ENCODE measurements at places on chromosomes 1 and 21.

DNA sequence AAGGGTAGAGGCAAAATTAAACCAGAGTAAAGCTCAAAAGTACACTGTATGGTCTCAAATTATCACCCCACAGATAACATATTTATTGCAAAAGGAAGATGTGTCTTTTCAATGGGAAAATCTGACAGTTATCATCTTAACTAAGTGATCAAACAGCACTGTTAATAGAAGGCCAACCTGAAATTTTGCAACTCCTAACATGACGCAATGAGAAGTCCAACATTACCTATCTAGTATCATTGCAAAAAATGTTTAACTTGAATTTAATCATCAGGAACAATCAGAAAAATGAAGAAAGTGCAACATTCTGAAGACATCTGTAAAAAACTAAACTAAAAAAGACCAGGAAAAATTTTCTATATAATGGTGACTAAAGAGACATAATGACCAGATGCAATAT is 156.7 kb upstream of the POGK start:
- DNase-seq = no peak

- DNase-seq = no peak
These were observed 39.3 kb upstream of the POFUT2 start for GRCh38 chr21:45326891-45327440.

DNA sequence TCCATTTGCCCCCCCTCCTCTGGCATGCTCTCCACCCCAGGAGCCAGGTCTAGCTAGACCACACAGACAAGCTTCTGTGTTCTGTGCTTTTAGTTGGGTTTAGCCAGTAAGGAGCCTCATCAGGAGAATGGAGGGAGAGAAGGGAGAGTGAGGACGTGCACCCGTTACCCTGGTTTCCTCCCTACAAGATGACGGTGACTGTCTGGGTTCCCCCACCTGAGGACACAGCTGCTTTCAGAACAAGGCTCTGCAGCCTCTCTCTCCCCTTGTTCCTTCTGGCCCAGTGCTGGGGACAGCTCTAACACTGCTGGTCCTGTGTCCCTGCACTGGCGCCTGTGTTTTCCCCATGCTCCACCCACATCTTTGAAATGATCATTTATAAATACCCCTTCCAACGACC is 184.4 kb upstream of the GALNT2 start:
- no peak for DNase-seq

DNA sequence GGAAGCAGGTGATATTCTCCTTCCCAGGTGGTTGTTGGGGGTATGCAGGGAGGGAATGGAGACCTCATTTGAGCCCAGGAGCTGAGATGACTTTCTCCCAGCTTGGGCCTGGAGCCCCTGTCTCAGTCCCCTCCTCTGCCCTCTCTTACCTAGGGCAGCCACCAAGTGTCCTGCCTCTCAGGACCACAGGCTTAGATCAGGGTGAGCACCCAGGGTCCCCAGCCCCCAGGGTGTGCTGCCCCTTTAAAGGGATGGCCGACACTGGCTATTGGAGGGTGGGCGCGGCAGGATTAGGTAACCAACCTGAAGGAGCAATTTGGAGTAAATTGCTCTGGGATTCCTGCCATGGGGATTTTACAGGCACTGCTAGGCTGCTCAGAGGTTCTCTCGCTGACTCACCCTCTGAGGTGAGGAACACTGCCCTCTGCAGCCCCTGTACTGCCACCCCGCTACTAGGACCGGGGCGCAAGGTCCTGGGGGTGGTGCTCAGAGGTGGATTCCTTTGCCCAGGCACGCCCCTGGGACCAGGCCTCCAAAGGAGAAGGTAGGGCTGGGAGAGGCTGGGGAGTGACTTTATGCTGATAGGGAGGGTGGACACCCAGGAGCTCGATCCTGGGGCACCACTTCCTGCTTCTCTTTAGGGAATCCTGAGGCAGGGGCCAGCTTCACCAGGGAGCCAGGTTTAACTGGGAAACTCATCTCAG is 1.5 kb downstream of the RPS6KA1 start:
- DNase-seq = no peak

GRCh38 chr1:201016211-201016651 is 7.3 kb downstream of the KIF21B start:
- DNase-seq = no peak

GRCh38 chr1:103516693-103517092 is 8.8 kb upstream of the RNPC3 start:
- no peak for DNase-seq

DNA sequence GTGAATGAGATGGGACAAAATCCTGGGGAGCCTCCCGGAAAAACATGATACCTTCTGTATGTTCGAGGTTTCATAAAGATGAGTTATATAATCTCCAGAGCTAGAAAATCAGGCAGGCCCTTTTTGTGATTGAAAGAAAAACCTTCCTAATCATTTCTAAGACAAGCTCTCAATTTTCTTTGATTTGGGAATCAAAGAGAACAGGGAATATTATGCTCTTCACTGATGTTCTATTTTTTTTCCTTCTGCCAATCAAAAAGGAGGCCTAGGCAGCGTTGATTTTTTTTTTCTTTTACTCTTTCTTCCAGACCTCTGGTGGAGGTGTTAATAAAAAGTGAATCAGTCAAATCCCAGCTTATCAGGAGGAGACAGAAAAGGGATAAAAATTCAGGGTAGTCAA is 34.5 kb downstream of the DIRAS3 start:
- no peak for DNase-seq

- no peak for DNase-seq
These were observed 317.1 kb downstream of the DPYD start for GRCh38 chr1:97603776-97604175.

DNA sequence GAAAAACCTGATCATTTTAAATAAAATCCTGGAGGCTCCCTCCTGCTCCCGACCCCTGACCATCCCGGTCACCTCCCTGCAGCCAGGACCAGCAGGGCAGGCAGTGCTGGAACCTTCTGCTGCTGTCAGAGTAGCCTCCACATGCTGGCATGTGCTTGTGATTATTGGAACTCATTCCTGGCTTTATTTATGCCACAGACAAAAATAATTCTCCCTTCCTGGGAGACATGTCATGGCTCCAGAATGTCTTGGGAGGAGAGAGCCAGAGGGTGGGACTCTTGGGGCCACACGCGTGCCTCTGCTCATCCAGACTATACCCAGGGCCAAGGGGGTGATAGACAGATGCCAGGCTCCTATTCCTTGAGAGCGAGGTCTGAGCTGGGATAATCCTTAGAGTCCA is 183.6 kb upstream of the RAB4A start:
- no peak for DNase-seq

GRCh38 chr1:912740-913301 is 10.9 kb upstream of the SAMD11 start:
- no peak for DNase-seq

GRCh38 chr1:235022981-235023710 is 105.5 kb downstream of the TOMM20 start:
- no peak for DNase-seq

DNA sequence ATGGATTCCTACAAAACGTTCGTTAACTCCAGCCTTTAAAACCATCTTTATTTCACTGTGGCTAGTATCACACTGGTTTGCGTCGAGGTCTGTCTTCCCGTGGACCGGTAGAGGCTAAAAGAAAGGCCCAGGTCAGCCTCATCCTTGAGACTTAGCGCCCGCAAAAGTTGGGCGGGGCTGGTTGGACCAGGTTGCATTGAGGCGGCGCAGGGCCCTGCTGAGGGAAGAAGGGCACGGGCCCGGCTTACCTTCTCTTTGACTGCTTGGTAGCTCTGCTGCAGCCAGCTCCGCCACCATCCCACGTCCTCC is 455 bp downstream of the BSDC1 start:
- no peak for DNase-seq

DNA sequence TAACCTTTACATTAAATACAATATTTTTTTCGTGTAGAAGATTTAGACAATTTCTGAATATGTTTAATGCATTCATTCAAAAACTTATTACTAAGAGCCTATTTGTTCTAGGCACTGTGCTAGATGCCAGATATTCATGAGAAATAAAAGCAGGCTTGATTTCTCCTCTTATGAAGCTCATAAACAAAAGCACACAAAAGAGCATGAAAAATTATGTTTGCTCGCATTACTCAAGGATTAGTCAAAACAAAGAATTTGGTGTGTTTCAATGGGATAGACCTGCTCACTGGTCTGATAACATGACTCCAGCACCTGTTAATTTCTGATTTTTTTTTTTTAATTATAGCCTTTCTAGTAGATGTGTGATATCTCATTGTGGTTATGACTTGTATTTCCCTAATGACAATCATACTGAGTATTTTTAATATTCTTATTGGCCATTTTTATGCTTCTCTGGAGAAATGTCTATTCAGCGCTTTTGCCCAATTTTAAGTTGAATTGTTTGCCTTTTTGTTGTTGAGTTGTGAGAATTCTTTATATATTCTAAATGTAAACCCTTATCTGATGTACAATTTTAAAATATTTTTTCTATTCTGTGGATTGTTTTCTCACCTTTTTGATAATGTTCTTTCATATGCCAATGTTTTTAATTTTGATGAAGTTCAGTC is 382.3 kb upstream of the ADGRL4 start:
- DNase-seq = no peak

DNA sequence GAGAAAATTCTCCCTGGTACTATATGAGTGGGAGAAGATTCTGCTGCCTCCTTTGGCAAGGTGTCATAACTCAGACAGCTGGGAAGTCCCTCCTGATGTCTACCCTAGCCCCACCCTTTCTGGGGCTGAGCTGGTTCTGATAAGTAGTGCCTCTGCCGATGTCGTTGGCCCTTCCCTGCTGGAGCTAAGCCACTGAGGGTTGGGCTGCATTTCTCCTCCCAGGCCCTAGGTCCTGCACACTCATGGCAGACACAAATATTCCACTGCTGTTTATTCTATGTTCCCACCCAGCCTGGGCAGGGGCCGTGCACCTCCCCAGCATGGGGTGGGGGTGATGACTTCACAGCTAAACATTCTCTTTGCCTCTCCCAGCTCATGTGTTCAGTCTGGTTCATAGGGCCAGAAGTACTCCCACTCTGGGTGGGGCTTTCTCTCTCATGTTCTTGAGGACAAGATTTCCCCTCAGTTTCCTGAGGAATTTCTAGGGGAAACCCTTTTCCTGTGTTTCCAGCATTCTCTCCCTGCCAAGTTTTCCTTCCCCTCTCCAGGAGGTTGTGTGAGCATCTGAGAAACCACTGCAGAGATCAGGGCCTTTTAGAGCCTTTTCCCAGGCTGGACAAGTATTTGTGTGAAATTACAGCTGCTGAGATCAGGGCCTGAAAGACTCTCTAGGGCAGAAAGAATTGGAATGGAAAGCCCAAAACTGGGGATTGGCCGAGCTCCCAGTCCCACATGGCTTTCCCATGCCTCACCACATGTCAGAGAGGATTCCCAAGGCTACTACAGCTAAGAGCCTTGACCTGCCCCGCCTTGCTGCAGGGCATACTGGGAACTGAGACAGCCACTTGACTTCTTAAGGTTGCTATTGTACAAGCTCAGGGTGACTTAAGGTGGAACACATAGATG is 66.2 kb downstream of the ATP2B4 start:
- no peak for DNase-seq

GRCh38 chr21:20882462-20883407 is 115.5 kb upstream of the NCAM2 start:
- DNase-seq = no peak

- DNase-seq = no peak
These were observed 8.0 kb downstream of the SDHB start for GRCh38 chr1:17045634-17046333.

DNA sequence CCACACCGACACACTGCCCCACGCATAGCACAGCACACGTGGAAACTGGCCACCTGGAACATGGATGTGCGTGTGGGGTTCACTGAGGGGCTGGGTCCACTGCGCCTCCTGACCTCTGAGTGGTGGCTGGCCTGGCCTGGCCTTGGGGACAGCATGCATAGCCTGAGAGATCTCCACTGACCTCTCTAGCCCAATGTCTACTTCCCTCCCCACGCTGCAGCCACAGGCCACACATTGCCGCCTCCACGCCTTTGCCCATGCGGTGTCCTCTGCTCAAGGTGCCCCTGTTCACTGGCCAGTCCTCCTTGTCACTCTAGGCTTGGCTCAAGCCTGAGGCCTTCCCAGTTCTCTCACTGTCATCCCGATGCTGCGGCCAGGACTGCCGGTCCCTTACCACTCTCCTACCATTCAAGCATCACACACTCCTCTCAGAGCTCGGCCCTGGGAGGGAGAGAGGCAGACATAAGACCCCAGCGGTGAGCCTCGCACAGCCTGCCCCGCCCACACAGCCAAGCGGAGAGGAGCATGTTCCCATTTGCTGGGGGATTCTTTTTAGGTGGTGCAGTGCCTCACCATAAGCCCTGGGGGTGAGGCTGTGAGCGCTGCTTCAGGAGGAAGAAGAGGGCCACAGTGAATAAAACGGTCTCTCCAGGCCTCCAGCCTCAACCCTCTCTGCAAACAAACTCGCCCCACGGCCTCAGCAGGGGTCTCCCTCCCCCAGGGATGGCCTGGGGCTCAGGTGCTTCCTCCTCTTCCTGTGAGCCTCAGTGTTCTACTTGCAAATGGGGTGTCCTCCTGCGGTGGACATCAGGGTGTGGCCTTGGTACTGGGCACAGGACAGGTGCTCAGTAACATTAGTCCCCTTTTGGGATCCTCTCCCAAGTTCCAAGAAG is 80.8 kb downstream of the DMRTB1 start:
- no peak for DNase-seq

DNA sequence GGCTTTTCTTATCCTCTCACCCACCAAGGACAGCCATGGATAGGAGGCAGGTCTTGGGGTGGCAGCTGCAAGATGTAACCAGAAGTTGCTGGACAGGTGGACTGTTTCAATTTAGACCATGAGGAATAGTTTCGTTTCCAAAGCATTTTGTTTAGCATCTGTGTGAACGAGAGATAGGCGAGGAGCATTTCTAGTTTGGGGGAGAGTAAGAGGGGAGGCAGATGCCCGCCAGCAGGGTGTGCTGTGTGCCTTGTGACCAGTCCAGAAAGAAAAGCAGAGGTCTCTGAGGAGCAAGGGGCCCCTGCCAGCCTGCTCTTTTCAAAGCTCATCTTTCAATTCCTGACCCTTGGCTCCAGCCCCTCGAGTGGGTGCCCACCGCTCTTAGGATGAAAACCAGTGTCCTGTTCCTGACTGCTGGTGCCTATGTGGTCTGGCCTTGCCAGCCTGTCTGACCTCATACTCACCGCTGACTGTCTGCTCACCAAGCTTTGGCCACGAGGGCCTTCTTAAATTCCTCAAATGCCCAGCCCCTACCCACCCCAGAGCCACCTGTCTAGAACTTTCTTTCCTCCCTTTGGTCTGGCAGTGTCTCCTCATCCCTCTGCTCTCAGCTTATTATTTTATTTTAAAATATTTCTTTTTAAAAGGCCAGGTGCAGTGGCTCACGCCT is 8.5 kb downstream of the SERINC2 start:
- DNase-seq = no peak

- DNase-seq = no peak
These were observed 3.0 kb downstream of the PEAR1 start for GRCh38 chr1:156896490-156897033.

DNA sequence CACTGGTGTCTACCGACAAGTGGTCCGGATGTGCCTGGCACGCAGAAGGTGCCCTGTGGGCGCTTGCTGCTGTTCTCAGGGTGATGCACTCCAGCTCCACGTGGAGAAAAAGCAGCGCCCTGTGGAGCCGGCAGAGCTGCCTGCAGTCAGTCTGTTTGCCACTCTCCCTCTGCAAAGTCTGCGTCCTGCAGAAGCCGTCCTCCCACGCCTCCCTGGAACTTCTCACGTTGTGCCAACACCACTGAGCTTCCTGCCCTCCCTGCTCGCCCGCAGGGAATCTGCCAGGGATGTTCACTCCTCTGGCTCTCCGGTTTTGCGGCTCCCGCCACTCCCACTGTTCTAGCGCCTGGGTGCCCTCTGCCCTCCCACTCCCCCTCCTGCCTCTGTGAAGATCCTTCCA is 19.8 kb upstream of the UBXN10 start:
- no peak for DNase-seq

- no peak for DNase-seq
These were observed 1.0 kb upstream of the HAO2 start for GRCh38 chr1:119367432-119368124.

Measured in activated CD8-positive, alpha-beta memory T cell treated with anti-CD3 and anti-CD28 coated beads for 48 hours (primary cell).